ENCODE measurements at places on chromosomes 4 and X. TPM values are rescaled to one million over a fixed set of nuclear protein-coding genes. Genes with fewer than 3 reads are reported as not detected.

Gene MAML3
- 4.7 TPM for total RNA-seq

Gene SPON2
- total RNA-seq, result 18.8 TPM

Gene PF4V1
- total RNA-seq, result not detected

Gene XK
- total RNA-seq, result 0.08 TPM

Gene AMER1
- 4.6 TPM for total RNA-seq

Gene CT45A3
- total RNA-seq, result not detected

Gene HTR2C
- not detected for total RNA-seq

Gene SSX2
- not detected for total RNA-seq

Gene FREM3
- not detected for total RNA-seq

Gene HAND2
- total RNA-seq, result not detected

DNA sequence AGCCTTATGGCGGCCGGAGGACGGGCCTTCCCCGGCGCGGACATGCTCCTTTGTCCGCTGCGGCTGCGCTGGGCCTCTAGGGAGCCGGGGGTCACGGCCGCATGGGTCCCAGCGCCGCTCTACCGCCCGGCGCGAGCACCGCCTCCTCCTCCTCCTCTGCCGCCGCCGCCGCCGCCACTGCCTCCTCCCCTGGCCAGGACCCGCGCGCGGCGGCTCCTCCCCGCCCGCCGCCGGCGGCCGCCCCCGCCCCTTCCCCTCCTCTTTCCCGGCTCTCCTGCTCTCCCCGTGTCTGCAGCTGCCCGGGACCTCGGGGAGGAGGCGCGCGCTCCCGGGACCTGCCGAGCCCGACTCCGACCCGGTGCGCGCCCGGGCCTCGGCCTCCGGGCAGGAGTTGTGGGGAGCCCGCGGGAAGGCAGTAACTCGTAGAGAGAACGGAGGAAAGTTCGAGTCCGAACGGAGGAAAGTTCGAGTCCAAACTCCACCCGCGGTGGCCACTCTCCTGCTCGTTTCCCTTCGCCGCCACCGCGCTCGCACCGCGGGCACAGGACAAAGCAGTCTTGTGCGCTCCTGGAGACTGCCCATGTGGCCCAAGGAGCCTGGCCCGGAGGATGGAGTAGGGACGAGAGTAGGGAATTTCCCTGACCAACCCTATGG, at the start of gene ADGRA3:
ADGRA3 (minus strand) TSS at position 179 of the 654 bp plus-strand sequence. CDS start 282 bp downstream, outside the sequence.
- H3K4me3 ChIP-seq, result peak within 1 kb of the TSS; percentile 94
- DNase-seq, result peak; percentile 54
- H3K4me1 ChIP-seq, result peaks cover 14% of the 10 kb centered on the region

GRCh38 chr4:2258091-2259035, 3.5 kb downstream of the MXD4 start:
- peak; percentile 32 for DNase-seq
- no peak overlapping the region for H3K4me3 ChIP-seq
- H3K27ac ChIP-seq, result no peak overlapping the region

DNA sequence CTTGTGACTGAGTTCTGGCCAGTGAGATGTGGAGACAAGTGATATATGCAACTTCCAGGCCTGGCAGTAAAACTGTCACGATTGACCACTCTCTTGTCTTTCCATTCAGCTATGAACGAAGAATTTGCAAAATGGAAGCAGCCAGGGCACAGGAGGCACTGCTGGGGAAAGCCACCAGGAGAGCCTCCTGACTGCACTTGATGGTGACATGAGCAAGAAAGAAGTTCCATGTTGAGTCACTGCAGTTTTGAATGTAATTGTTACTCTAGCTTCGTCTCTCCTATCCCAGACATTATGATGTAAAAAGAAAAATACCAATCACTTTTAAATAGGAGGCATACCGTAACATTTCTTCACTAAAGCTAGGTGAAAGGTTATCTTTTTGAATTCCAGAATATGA, 32.4 kb upstream of the ZCCHC4 start:
- DNase-seq, result no peak
- peaks cover 18% of the 10 kb centered on the region for H3K36me3 ChIP-seq
- H3K4me3 ChIP-seq, result no peak overlapping the region

DNA sequence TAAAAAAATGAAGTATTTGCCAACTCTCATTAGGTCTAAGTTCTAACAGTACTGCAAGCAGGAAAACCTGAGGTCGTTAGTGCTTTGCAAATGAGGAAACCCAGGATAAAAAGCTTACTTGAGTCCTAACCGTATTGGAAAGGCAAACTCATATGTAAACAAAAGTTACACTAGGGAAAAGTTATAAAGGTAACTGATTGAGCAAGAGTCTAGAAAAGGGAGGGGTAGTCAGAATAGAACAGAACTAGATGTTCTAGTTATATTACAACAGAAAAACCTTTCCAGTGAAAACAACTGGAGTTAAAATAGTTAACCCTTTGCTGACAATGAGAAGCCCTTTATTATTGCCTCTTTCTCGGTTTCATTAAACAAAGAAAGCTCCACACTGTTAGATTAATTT, 66.4 kb upstream of the MAOA start:
- no peaks in the 10 kb centered on the region for H3K36me3 ChIP-seq
- no peaks in the 10 kb centered on the region for H3K27me3 ChIP-seq
- DNase-seq, result no peak
- no peak overlapping the region for H3K4me3 ChIP-seq

GRCh38 chr4:90130076-90130475, 2.9 kb downstream of the CCSER1 start:
- peaks cover 11% of the 10 kb centered on the region for H3K4me1 ChIP-seq
- no peak overlapping the region for H3K4me3 ChIP-seq
- no peaks in the 10 kb centered on the region for H3K36me3 ChIP-seq
- no peak overlapping the region for H3K27ac ChIP-seq
- no peak for DNase-seq

DNA sequence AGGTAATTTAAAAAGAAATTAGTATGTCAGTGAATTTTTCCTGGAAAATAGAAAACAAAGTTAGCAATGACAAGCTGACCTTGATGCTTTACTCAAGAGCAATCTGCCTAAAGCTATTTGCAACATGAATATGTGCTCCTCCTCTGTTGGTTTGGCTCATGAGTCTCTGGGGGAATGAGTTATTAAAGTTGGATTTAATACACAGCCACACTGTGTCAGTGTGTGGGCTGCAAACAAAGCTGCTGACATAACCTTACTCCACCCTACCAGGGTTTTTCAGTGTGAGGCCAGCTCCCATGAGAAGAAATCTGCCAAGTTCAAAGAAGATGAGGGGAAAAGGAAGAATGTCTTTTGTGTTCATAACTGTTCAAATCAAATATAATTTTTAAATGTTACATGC, 280.5 kb downstream of the TLL1 start:
- DNase-seq, result no peak
- H3K27ac ChIP-seq, result no peak overlapping the region
- no peaks in the 10 kb centered on the region for H3K27me3 ChIP-seq
- H3K4me1 ChIP-seq, result no peaks in the 10 kb centered on the region
- H3K36me3 ChIP-seq, result no peaks in the 10 kb centered on the region
- H3K4me3 ChIP-seq, result no peak overlapping the region

DNA sequence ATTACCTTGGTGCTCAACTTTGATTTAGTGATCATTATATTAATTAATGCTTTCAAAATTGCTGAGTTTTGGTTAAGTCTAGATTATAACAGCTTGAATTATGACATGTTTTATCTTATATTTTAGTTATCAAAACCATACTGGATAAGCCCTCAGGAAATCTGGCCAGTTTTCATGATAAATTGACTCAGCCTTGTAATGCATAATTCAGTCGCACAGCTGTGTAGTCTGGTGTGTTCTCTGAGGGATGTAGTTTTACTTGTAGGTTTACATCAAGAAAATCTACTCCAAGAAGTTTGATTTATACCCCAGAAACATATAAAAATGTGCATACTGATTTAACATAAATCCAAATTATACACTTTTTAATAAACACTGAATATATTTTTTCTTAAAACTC, 477.5 kb downstream of the SPRY1 start:
- H3K4me3 ChIP-seq, result no peak overlapping the region
- no peak for DNase-seq
- no peaks in the 10 kb centered on the region for H3K36me3 ChIP-seq
- peaks cover 3% of the 10 kb centered on the region for H3K27me3 ChIP-seq
- H3K4me1 ChIP-seq, result no peaks in the 10 kb centered on the region

DNA sequence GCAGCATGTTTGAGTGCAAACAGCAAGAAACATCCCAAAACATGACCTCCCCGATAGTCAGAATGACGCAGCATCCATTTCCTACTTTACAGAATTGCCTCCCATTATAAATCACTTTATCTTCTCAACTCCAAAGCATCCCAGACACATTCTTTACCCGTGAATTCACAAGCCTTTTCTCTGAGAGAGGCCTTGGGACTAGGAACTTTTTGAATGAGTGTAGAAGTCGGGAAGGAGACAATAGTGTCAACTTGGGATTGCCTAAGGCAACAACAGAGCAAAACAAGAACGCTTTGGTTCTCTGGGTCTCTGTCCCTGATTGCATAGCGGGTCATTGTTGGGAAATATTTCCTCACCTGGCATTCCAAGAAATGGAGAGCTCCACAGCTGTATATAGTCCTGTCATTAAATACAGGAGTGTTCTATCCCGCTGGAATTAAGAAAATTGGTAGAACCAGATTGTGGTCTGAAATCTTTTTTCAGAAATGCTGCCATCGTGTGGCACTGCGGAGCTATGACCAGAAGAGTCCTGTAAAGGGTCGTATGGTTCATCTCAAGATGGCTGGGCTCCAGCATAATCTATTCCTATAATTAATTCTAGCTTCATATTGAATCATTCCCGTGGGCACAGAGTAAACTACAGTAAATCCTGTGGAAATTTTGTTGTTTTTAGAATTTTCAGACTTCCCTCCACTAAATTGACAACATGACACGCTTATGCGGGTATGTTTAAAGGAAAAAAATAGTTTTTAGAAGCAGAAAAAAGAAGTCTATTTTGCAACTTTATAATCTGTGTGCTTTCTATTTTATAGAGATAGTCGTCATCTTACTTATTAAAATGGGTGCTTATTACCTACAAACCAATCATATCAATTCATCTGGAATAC, 2.0 kb upstream of the SPP1 start:
- H3K4me1 ChIP-seq, result peaks cover 6% of the 10 kb centered on the region
- peaks cover 63% of the 10 kb centered on the region for H3K27me3 ChIP-seq

DNA sequence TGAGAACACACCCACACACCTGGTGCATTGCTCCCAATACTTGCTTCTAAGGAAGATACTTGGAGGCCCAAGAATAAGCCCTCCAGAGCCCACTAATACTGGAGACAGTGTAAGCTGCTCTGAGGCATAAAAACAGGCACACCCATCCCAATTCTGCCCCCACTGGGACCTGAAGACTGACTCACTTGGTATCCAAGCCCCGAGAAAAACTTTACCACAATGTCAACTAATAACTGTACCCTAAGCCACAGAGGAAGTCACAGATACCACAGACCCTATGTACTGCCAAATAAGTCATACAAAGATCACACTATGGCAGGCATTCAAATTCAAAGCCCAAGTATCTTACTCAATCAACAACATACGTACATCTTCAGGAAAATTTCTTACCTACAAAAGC, 398.2 kb upstream of the SPANXN1 start:
- no peaks in the 10 kb centered on the region for H3K4me1 ChIP-seq
- H3K27ac ChIP-seq, result no peak overlapping the region
- no peak overlapping the region for H3K4me3 ChIP-seq
- no peak for DNase-seq
- H3K27me3 ChIP-seq, result no peaks in the 10 kb centered on the region

DNA sequence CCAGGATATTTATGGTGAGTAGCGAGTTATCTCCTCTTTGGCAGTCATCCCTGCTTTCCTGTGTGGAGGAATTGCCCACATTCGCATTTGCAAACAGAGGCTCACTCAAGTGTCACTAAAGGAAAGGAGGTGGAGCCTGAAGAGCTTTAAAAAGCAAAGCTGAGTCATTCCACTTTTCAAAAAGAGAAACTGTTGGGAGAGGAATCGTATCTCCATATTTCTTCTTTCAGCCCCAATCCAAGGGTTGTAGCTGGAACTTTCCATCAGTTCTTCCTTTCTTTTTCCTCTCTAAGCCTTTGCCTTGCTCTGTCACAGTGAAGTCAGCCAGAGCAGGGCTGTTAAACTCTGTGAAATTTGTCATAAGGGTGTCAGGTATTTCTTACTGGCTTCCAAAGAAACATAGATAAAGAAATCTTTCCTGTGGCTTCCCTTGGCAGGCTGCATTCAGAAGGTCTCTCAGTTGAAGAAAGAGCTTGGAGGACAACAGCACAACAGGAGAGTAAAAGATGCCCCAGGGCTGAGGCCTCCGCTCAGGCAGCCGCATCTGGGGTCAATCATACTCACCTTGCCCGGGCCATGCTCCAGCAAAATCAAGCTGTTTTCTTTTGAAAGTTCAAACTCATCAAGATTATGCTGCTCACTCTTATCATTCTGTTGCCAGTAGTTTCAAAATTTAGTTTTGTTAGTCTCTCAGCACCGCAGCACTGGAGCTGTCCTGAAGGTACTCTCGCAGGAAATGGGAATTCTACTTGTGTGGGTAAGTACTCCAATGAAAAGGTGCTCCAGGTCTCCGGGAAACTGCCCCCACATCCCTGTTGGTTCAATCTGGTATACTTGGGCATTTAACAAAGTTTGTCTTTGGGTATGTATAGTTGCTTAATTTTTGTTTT, at the start of gene EGF:
EGF (plus strand) TSS at position 178 of the 890 bp plus-strand sequence; CDS start at position 631, 453 bp downstream.
- no peak within 1 kb of the TSS for H3K4me3 ChIP-seq
- H3K4me1 ChIP-seq, result no peaks in the 10 kb centered on the region
- no peak within 1 kb of the TSS for H3K27ac ChIP-seq
- H3K27me3 ChIP-seq, result peaks cover 43% of the 10 kb centered on the region
- no peak for DNase-seq

GRCh38 chrX:114787061-114787460, 203.2 kb downstream of the HTR2C start:
- no peaks in the 10 kb centered on the region for H3K36me3 ChIP-seq
- H3K27me3 ChIP-seq, result no peaks in the 10 kb centered on the region
- no peak overlapping the region for H3K27ac ChIP-seq
- H3K4me3 ChIP-seq, result no peak overlapping the region
- no peaks in the 10 kb centered on the region for H3K4me1 ChIP-seq

- no peak for DNase-seq
- peak overlapping the region; percentile 92 for H3K4me3 ChIP-seq
- H3K4me1 ChIP-seq, result peaks cover 6% of the 10 kb centered on the region
- peaks cover 14% of the 10 kb centered on the region for H3K36me3 ChIP-seq
- peak overlapping the region; percentile 100 for H3K27ac ChIP-seq
- no peaks in the 10 kb centered on the region for H3K27me3 ChIP-seq
These were observed 1.5 kb upstream of the DDX3X start for GRCh38 chrX:41332408-41333002.

DNA sequence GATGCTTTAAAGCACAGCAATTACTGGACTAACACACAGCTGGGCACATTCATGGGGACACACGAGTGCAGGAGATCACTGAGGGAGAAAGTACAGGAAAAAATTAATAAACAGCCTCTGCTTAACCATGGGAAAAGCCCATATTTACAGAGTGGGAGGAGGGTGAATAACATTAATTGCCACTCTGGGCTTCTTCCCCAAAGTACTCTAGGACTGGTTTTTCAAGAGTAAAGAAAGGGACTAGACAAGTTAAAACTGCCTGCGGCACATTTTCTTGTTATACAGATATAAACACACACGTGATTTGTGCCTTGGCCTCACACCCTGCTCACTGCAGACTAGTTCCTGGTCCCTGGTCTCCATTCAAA, 179.7 kb upstream of the TET2 start:
- peaks cover 22% of the 10 kb centered on the region for H3K4me1 ChIP-seq
- H3K36me3 ChIP-seq, result peaks cover 39% of the 10 kb centered on the region
- H3K27ac ChIP-seq, result peak overlapping the region; percentile 99
- H3K27me3 ChIP-seq, result no peaks in the 10 kb centered on the region

- H3K4me3 ChIP-seq, result no peak overlapping the region
- H3K36me3 ChIP-seq, result peaks cover 21% of the 10 kb centered on the region
- no peak for DNase-seq
- H3K27ac ChIP-seq, result no peak overlapping the region
- no peaks in the 10 kb centered on the region for H3K4me1 ChIP-seq
- no peaks in the 10 kb centered on the region for H3K27me3 ChIP-seq
These were observed 51.7 kb downstream of the PHF8 start for GRCh38 chrX:53992589-53992988.

- no peak overlapping the region for H3K27ac ChIP-seq
- DNase-seq, result peak; percentile 29
- H3K36me3 ChIP-seq, result no peaks in the 10 kb centered on the region
- no peaks in the 10 kb centered on the region for H3K27me3 ChIP-seq
These were observed 545.2 kb downstream of the C4orf33 start for GRCh38 chr4:129641179-129641578.

Measured in activated naive CD8-positive, alpha-beta T cell treated with anti-CD3 and anti-CD28 coated beads, Interleukin-2, amount 10 ng/mL, durations not matched to agents 7 days and 5 days (primary cell).